ENCODE measurements at places on chromosomes 3 and 15.

DNA sequence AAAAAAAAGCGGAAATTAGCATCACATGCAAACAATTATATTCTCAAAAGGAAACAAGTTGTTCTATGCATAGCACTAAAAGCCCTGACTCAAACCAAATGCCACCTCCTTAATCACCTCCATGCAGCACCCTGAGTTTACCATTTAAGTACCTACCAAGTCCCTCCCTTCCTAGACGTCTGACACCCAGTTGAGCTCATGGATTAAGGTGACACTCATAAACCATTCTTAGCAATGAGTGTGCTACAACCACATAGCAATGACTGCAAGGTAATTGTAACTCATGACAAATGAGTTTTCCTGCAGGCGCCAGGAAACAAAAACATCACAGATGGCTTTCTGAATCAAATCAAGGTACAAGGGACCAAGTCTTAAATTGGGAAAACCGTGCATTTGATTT lies 32.0 kb downstream of the WWTR1 start:
- DNase-seq, result no peak

GRCh38 chr3:115340586-115340985 lies 193.5 kb upstream of the ZBTB20 start:
- no peak for DNase-seq

DNA sequence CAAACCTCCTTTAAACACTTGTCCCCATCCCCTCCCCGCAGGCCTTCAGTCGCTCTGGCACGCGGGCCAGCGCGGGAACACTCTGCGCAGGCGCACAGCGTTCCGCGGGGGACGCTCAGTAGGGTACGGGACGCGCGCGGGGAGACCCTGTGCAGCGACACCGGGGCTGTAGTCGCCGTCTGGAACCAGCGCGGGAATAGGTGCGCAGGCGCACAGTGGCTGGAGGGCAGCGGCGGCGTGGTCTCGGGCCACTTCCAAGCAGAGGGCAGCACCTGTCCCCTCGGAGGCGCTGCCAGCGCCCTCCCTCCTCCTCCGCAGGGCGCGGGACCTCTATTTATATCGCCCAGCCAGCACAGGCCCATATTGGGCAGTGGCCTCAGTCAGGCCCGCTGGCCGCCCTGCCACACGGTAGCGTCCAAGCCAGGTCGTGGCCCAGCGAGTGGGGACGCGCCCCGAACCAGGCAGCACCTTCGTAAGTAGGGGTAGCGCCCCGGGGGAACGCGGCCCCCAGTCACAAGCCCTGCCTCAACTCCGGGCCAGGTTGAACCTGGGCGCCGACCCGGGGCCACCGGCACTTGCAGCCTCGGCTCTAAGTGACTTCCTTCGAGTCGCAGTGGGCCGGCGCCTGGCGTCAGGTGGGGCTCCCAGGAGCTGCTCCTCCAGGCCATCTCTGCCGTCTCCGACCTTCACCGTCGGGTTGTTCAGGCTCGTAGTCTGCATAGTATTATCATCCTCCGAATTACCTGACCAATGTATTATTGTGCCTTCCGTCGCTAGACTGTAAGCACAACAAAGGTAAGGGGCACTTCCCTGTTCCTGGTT lies at the start of gene KBTBD12:
Gene KBTBD12 (plus strand): TSS at position 118 of the 822 bp plus-strand sequence. CDS start 7,830 bp downstream, outside the sequence.
- DNase-seq, result no peak

GRCh38 chr15:89958107-89958805 lies 42.9 kb upstream of the ZNF710 start:
- no peak for DNase-seq

- no peak for DNase-seq
These were observed 129.7 kb downstream of the PROS1 start for GRCh38 chr3:93843981-93844380.
